DND-41 (cell line): ENCODE measurements at places on chromosomes 7 and 10.
A peak's percentile ranks its signal among the peaks of the same experiment; 100 is the strongest.

- H3K27me3 ChIP-seq: peaks cover 7% of the 10 kb centered on the region
- H3K27ac ChIP-seq: no peak overlapping the region
- no peak overlapping the region for H3K4me3 ChIP-seq
- DNase-seq: no peak
Measured at GRCh38 chr7:149689291-149689721, 84.1 kb downstream of the ZNF467 start.

GRCh38 chr7:41224063-41224763 is 478.7 kb downstream of the INHBA start:
- DNase-seq: no peak
- peaks cover 2% of the 10 kb centered on the region for H3K27me3 ChIP-seq
- H3K4me3 ChIP-seq: no peak overlapping the region

- no peak overlapping the region for H3K4me3 ChIP-seq
- no peaks in the 10 kb centered on the region for H3K27me3 ChIP-seq
- H3K27ac ChIP-seq: no peak overlapping the region
- DNase-seq: no peak
- H3K4me1 ChIP-seq: no peaks in the 10 kb centered on the region
- no peaks in the 10 kb centered on the region for H3K36me3 ChIP-seq
Measured at GRCh38 chr10:36606234-36606839, 519.1 kb upstream of the ANKRD30A start.

DNA sequence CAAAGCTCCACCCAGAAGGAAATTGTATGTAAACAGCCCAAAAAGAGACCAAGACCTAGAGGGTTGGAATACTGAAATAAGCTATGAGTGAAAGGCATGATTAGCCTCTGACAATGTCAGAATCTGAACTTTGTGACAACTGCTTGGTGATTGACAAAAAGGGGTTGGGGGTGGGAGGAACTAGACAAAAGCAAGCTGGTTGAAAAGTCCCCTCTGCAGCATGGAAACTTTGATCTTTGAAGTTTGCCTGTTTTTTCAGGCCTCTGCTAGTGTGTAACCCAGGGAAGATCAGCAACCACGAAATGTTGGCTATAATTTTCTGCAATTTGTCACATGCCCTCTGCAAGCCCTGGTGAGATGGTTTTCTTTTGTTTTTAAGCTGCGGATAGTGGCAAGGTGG is 104.8 kb upstream of the SLC25A13 start:
- no peak overlapping the region for H3K27ac ChIP-seq
- no peaks in the 10 kb centered on the region for H3K4me1 ChIP-seq
- H3K27me3 ChIP-seq: no peaks in the 10 kb centered on the region
- no peak overlapping the region for H3K4me3 ChIP-seq
- no peak for DNase-seq
- H3K36me3 ChIP-seq: no peaks in the 10 kb centered on the region

- no peaks in the 10 kb centered on the region for H3K27me3 ChIP-seq
- no peaks in the 10 kb centered on the region for H3K36me3 ChIP-seq
- peaks cover 63% of the 10 kb centered on the region for H3K4me1 ChIP-seq
- peak overlapping the region; percentile 75 for H3K27ac ChIP-seq
Measured at GRCh38 chr10:119302172-119302571, 94.8 kb downstream of the GRK5 start.

DNA sequence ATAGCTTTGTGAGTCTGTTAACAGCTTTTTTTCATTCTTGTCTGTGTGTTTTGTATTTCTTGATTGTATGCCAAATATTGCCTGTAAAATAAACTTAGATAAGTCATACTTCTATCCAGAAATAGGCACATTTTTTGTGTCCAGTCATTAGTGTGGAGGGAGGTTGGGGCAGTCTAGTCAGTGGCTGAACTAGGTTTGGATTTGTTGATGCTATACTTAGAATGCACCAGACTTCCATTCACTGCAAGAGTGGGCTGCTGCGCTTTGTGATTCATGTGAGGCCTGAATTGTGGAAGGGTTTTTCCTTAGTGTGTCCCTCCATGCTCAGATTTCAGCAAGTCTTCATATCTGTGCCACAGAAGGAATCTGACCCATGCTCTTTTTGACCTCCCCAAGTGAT is 50.0 kb downstream of the TRUB1 start:
- no peak for DNase-seq
- H3K27ac ChIP-seq: no peak overlapping the region
- H3K36me3 ChIP-seq: peaks cover 18% of the 10 kb centered on the region; the same call in 1 of the 2 replicates
- H3K4me3 ChIP-seq: no peak overlapping the region

DNA sequence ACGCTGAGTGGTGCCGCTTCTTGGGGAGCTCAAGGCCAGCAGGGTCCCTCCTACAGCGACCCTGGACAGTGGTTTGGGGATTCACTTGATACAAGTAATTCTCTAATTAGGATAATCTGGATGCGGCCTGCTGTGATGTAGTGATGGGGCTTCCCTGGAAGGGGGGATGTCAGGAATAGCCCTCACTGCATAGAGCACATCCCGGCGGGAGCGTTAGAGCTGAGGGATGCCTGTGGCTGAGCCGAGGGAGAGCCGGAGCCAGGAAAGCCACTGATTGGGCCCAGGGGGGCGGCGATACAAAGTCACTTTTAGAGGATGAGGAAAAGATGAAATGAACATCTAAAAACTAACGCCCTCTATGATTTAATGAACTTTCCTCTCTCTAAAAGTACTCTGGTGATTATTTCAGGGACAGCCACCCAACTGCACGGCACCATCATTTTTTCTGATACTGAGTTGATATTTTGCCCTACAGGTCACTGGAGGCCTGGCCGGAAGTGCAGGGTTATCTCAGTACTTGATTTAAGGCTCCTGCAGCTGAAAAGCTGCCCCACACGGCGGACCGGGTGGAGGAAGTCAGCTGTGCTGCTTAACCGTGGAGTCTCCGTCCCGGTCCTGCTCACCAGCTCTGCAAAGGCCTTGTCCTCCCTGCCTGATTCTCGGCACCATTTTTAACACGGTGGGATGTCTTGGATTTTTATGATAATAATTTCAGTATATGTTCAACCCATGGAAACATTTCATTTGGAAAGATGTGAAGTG is 518.8 kb downstream of the DNAJB6 start:
- peaks cover 16% of the 10 kb centered on the region for H3K4me1 ChIP-seq
- no peaks in the 10 kb centered on the region for H3K36me3 ChIP-seq
- no peaks in the 10 kb centered on the region for H3K27me3 ChIP-seq
- no peak for DNase-seq
- H3K27ac ChIP-seq: no peak overlapping the region

- no peak overlapping the region for H3K27ac ChIP-seq
- no peaks in the 10 kb centered on the region for H3K36me3 ChIP-seq
- no peaks in the 10 kb centered on the region for H3K4me1 ChIP-seq
Measured at GRCh38 chr10:131063311-131063710, 248.2 kb downstream of the TCERG1L start.

DNA sequence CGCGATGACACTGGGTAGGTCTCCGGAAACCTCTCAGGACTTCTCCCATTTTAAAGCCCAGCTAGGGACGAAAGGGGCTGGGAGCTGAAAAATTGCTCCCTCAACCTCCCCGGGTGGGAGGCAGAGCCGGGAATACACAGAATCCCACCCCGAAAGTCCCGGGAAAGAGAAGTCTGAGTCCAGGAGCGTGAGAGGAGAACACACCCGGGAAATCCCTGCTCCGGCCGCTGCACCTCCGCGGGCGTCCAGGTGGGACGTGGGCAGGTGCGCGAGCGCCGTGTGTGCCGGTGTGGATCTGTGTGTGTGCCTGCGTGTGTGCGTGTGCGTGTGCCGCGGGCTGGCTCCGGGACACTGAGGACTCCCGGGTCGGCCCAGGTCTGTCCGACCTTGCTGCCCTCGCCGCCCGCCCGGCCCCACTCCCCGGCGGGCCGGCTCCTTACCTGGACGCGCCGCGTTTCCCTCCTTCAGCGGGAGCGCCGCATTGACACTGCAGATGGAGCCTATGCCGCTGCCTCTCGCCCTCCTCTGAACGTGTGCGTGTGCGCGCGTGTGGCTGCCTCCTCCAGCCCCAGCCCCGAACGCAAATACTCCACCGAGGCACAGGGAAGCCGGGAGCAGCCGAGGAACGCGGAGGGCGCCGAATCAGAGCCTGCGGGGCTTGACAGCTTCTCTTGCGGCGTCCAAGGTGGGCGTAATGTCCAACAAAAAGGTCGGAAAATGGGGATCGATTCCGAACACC is at the start of gene PLXNA4:
Gene PLXNA4 (minus strand): TSS at position 489 of the 739 bp plus-strand sequence. CDS start 67,777 bp downstream, outside the sequence.
- no peak within 1 kb of the TSS for H3K4me3 ChIP-seq
- H3K27ac ChIP-seq: no peak within 1 kb of the TSS
- no peak for DNase-seq
- no peaks in the 10 kb centered on the region for H3K4me1 ChIP-seq

DNA sequence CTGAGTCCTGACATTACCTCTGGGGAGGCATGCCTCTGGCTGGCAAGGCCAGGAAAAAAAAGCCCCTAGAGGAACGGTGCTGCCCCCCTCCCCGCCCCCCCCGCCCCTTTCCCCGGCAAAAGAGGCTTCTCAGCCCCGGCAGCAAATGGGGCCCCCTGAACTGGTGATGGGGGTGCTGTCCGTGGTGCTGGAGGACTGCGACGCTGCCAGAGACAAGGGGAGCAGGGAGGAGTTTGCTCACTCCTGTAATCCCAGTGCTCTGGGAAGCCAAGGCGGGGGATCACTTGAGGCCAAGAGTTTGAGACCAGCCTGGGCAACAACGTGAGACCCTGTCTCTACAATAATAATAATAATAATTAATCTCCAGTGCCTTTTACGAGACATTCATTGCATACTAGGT is 23.7 kb downstream of the SRRM3 start:
- DNase-seq: peak; percentile 76
- H3K4me3 ChIP-seq: no peak overlapping the region
- H3K4me1 ChIP-seq: no peaks in the 10 kb centered on the region
- no peaks in the 10 kb centered on the region for H3K27me3 ChIP-seq

GRCh38 chr7:98703916-98704315 is 86.8 kb downstream of the NPTX2 start:
- H3K4me3 ChIP-seq: no peak overlapping the region
- no peaks in the 10 kb centered on the region for H3K27me3 ChIP-seq
- no peaks in the 10 kb centered on the region for H3K36me3 ChIP-seq
- H3K27ac ChIP-seq: no peak overlapping the region
- no peak for DNase-seq
- no peaks in the 10 kb centered on the region for H3K4me1 ChIP-seq

DNA sequence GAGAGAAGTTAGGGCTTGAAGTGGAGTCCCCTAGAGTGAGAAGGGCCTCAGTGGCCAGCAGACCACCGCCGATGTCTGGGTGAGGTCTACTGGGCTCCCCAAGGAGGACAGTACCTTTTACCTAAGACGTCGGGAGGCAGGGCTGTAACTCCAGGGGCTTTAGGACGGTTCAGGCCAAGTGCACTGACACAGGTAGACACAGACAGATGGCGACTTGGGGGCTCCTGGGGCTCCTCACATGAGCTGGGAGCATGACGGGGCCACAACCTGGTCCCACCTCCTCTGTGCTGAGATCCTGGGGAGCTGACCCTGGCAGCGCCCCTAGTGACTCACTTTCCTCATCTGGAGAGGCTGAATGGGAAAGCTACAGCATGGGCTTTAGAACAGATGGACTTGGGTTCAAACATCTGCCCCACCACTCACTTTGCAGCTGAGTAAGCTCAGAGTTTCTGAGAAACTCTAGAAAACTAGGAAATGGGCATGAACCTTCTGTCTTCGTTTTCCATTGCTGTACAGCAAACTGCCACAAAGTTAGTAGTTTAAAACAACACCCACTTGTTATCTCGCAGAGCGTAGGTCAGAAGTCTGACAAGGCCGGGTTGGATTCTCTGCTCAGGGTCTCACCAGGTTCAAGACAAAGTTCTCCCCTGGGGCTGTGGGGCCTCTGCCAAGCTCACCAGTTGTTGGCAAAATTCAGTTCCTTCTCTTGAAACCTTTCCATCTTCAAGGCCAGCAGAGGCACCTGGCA is 4.7 kb upstream of the COMTD1 start:
- no peak for DNase-seq
- H3K27me3 ChIP-seq: no peaks in the 10 kb centered on the region
- H3K4me1 ChIP-seq: peaks cover 7% of the 10 kb centered on the region
- no peak overlapping the region for H3K27ac ChIP-seq
- no peak overlapping the region for H3K4me3 ChIP-seq

GRCh38 chr10:191703-192518 is 56.7 kb downstream of the ZMYND11 start:
- no peaks in the 10 kb centered on the region for H3K4me1 ChIP-seq
- DNase-seq: no peak
- H3K36me3 ChIP-seq: peaks cover 38% of the 10 kb centered on the region; the same call in 1 of the 2 replicates
- H3K27me3 ChIP-seq: no peaks in the 10 kb centered on the region
- H3K27ac ChIP-seq: no peak overlapping the region

DNA sequence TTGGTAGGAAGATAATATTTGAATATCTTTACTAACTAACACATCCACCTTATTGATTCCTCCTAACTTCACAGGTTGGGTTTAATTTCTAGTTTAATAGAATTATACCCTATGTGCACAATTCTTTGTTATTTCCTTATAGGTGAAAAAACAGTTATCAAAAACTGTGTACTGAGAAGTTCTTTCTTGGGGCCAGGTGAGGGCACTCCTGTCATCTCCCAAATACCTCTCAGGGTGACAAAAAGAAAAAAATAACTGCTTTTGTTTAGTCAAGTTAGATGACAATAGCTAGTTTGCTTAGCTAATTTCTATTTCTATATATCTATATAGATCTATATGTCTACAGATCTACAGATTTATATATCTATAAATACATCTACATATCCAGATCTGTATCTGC is 10.1 kb downstream of the FZD8 start:
- H3K4me1 ChIP-seq: no peaks in the 10 kb centered on the region
- H3K27me3 ChIP-seq: no peaks in the 10 kb centered on the region
- H3K4me3 ChIP-seq: no peak overlapping the region
- no peaks in the 10 kb centered on the region for H3K36me3 ChIP-seq
- H3K27ac ChIP-seq: no peak overlapping the region
- DNase-seq: no peak

- no peaks in the 10 kb centered on the region for H3K27me3 ChIP-seq
- no peak overlapping the region for H3K4me3 ChIP-seq
- no peak overlapping the region for H3K27ac ChIP-seq
- H3K36me3 ChIP-seq: no peaks in the 10 kb centered on the region
Measured at GRCh38 chr7:142746264-142746663, 3.0 kb upstream of the PRSS1 start.

- H3K4me3 ChIP-seq: no peak overlapping the region
- no peaks in the 10 kb centered on the region for H3K27me3 ChIP-seq
- no peaks in the 10 kb centered on the region for H3K4me1 ChIP-seq
- H3K27ac ChIP-seq: no peak overlapping the region
- no peaks in the 10 kb centered on the region for H3K36me3 ChIP-seq
Measured at GRCh38 chr7:94040254-94040653, 36.1 kb upstream of the BET1 start.

DNA sequence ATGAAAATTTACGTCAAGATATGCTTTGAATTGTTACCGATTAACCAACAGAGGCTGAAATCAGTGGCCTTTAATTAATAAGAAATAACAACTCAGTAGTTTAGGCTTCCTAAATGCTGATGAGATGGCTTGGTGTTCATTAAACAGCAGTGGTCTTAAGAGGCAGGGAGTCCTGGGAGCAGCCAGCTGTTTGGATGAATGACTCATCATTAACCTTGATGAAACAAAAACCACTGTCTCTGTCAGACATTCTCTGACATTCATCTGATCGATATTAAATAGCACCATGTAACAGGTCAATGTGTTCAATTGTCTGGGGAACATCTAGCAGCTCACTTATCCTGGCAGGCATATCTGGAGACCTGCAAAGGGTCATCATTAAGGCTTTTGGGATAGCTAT is 234.2 kb upstream of the LRRN3 start:
- H3K27me3 ChIP-seq: no peaks in the 10 kb centered on the region
- no peaks in the 10 kb centered on the region for H3K4me1 ChIP-seq
- no peak overlapping the region for H3K4me3 ChIP-seq
- H3K36me3 ChIP-seq: no peaks in the 10 kb centered on the region

GRCh38 chr7:135467207-135467711 is 42.6 kb downstream of the CNOT4 start:
- DNase-seq: no peak
- H3K4me1 ChIP-seq: no peaks in the 10 kb centered on the region
- no peak overlapping the region for H3K4me3 ChIP-seq
- H3K27ac ChIP-seq: no peak overlapping the region
- H3K27me3 ChIP-seq: no peaks in the 10 kb centered on the region
- no peaks in the 10 kb centered on the region for H3K36me3 ChIP-seq
